ENCODE measurements at places on chromosomes 7 and 10. TPM values are rescaled to one million over a fixed set of nuclear protein-coding genes. Genes with fewer than 3 reads are reported as not detected.

DNA sequence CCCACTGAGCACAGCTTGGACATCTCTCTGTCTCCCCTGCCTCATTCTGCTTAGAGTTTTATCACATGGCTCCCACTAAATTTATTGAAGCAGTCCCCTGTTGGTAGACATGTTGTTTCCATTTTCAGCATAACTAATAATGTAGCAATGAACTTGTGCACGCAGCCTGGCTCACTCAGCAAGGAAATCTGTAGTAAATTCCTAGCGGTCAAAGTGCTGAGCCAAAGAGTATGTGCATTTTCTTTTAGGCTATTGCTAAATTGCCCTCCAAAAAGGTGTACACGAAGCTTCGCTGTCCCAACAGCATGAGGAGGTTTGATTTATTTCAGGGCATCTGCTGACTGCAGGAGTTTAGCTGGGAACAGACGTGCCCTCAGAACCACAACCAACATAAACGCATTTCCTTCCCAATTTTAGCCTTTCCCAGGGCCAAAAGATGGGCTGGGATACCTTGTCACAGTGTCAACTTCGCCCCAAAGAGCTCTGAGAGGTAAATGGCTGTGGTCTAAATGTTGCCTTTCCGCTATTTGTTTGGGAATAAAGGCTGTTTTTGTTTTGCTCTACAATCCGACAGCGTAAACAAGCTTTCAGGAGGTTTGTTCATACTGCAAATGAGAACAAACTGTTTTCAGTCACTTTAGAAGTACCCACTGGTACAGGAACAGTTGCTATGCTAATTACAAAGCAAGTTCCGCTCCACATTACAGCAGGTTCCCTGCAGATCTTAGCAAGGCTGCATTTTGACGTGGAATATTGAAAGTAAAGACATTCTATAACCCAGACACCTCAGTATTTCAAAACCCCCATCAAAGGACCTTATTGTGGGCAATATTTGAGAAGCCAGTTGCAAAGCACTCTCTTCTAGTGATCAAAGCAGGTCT is 16.8 kb downstream of the VSIR start:
- DNase-seq, result no peak
- H3K36me3 ChIP-seq, result no peaks in the 10 kb centered on the region
- H3K4me3 ChIP-seq, result no peak overlapping the region
- H3K27me3 ChIP-seq, result no peaks in the 10 kb centered on the region
- no peak overlapping the region for H3K27ac ChIP-seq

DNA sequence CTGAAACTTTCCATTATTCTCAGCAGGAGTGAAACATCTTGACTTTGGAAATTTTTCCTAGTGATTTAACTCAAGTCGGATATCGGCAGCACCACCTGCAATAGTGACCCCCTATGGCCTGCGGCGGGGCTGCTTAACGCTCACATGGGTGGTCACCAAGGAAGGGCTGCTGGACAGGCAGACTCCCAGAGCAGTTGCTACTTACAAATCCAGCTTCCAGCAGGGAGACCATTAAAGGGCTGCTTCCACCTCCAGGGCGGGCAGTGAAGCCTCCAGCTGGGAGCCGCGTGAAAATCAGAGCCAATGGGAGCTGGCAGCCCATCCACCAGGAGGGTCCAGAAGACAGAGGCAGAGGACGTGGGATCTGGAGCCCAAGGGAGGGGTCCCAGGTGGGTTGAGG is 122.5 kb downstream of the MGMT start:
- H3K4me1 ChIP-seq, result peaks cover 8% of the 10 kb centered on the region
- no peak overlapping the region for H3K4me3 ChIP-seq
- H3K36me3 ChIP-seq, result peaks cover 43% of the 10 kb centered on the region
- no peak for DNase-seq
- no peak overlapping the region for H3K27ac ChIP-seq

GRCh38 chr7:140726281-140726680 is 29.8 kb downstream of the NDUFB2 start:
- peaks cover 18% of the 10 kb centered on the region for H3K4me1 ChIP-seq
- no peak overlapping the region for H3K27ac ChIP-seq
- DNase-seq, result no peak
- no peaks in the 10 kb centered on the region for H3K27me3 ChIP-seq
- no peak overlapping the region for H3K4me3 ChIP-seq

DNA sequence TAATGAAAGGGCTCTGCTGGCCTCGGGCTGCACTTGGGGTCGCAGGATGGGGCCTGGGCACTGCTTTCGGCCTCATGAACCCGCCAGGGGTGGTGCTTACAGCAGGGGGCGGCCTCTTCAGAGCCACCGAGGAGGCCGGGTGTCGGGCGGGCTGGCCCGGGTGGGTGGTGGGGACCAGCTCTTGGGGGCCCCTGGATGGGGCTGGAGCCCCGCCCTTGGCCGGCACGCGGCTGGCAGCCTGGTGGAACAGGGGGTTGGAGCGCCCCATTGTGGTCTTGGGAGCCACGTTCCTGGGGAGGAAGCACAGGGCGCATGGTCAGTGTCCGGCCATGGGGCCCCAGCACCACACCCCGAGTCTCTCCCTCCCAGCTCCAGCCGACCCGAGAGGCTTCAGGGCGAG is 8.8 kb downstream of the ADAM8 start:
- DNase-seq, result no peak
- no peaks in the 10 kb centered on the region for H3K36me3 ChIP-seq
- no peak overlapping the region for H3K4me3 ChIP-seq
- H3K27ac ChIP-seq, result no peak overlapping the region
- no peaks in the 10 kb centered on the region for H3K4me1 ChIP-seq

ZNF777 gene
- total RNA-seq, result 20.8 TPM

LRMDA gene
- total RNA-seq, result 0.98 TPM

GBX1 gene
- 2.4 TPM for total RNA-seq

KNDC1 gene
- total RNA-seq, result 4.0 TPM

Measured in neural crest cell (in vitro differentiated cells).